ENCODE measurements at places on chromosomes 13 and 19. TPM values are rescaled to one million over a fixed set of nuclear protein-coding genes. Genes with fewer than 3 reads are reported as not detected.

The ACP5 gene
- total RNA-seq, result 0.44 TPM

The ZNF99 gene
- not detected for total RNA-seq

The SERPINE3 gene
- not detected for total RNA-seq

The TRAPPC6A gene
- 7.5 TPM for total RNA-seq

The S1PR2 gene
- total RNA-seq, result 9.4 TPM

The PLPP2 gene
- 0.53 TPM for total RNA-seq

The CGB3 gene
- not detected for total RNA-seq

The KLK12 gene
- total RNA-seq, result not detected

The DAND5 gene
- 0.13 TPM for total RNA-seq

The PKN1 gene
- 114 TPM for total RNA-seq

The ZNF625 gene
- 14.0 TPM for total RNA-seq

The CCL25 gene
- not detected for total RNA-seq

The SAFB gene
- total RNA-seq, result 39.4 TPM

The ZNF112 gene
- 7.5 TPM for total RNA-seq

The KIR2DL1 gene
- not detected for total RNA-seq

The PRDX2 gene
- 208 TPM for total RNA-seq

The ACER1 gene
- total RNA-seq, result not detected

The OR4F17 gene
- not detected for total RNA-seq

The JSRP1 gene
- total RNA-seq, result not detected

The SRRM5 gene
- total RNA-seq, result not detected

The TMEM272 gene
- not detected for total RNA-seq

The PGLYRP1 gene
- not detected for total RNA-seq

The DKKL1 gene
- not detected for total RNA-seq

Measured in aortic smooth muscle cell (primary cell).